RPMI8226 (cell line): ENCODE measurements at places on chromosomes 16 and 17.

GRCh38 chr17:16814439-16814838 is 124.4 kb downstream of the CCDC144A start:
- DNase-seq, result no peak

DNA sequence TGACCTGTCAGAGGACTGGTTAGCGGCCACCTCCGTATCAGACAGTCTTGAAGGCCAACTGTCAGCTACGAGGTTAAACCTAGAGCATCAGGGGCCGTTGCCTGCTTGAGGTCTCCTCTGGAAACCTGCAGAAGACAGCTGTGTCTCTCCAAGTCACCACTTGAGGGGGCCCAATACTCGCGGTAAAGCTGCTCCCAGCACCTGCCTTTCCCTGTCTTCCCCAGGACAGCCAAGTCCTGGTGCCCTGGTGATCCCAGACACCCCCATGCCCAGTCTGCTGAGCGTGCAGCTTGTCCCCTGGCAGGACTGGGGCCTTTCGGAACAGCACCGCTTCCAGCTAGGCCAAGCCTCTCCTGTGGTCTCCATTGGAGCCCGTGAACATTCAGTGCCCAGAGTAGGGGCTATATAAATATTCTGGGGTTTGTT is 80.1 kb downstream of the DNAH17 start:
- peak; percentile 70 for DNase-seq

GRCh38 chr17:55865072-55865762 is 114.4 kb downstream of the PCTP start:
- DNase-seq, result no peak

- DNase-seq, result no peak
These were observed 57.4 kb downstream of the HS3ST3A1 start for GRCh38 chr17:13544292-13544691.

DNA sequence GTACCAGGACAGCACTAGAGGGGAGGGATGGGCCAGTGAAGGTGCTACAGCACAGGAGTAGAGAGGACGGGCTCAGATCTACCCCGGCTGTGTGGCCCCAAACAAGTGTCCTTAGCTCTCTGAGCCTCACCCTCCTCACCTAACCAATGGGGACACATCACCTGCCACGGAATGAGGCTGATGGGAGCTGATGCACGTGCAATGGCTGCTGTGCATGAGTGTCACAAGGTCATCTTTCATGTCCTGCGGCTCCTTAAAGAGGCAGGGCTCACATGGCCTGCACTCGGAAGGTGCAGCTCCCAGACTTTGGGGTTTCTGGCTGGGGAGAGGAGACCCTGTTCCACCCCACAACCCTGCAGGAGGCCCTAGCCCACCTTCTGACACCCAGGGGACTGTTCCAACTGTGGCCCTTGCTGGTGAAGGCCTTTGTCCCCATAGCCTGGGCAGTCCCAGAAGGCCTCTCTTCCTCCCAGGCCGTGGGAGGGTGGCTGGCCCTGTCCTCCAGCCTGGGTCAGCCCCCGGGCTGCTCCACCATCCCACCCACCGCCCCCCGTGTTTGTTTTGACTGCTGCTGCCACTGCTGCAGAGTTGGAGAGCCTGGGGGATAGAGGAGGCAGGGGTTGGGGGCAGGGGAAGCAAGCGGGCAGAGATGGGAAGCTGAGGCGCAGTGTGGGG is 10.5 kb downstream of the HAP1 start:
- DNase-seq, result no peak

GRCh38 chr16:26457095-26457494 is 609.6 kb upstream of the C16orf82 start:
- DNase-seq, result no peak

- peak; percentile 72 for DNase-seq
These were observed 390 bp downstream of the MNT start for GRCh38 chr17:2400474-2400866.

DNA sequence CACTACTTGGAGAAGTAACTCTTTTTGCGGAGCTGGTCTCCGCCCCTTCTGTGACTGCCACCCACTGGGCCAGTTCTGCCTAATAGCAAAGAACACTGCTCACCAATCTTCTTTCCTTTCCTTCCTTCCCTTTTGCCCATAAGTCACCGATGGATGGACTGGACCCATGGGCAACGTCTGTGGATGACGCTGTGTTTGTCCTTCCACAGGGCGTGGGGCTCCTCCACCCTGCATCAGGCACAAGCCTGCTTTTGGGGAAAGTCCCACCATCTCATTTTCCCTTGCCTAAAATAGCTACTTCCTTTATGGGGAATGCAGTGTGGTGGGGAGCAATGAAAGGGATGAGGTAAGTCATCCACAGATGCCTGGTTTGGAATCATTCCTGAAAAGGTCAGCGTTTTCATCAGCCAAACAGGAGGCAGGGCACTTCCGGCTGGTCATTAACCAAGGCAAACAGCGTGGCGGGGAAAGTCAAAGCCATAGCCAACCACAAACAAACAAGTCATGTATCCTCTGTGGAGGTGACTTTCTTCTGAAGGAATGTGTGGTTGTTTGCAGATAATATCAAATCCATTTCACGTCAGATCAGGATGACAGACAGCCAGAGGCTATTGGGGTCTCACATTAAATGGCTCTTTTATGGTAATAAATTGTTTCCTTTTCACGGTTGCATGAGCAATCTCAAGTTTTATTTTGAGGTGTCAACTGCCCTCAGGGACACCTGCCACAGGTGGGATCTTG is 30.7 kb upstream of the MED9 start:
- no peak for DNase-seq

- no peak for DNase-seq
These were observed 43.9 kb downstream of the ACTG1 start for GRCh38 chr17:81468770-81469121.

DNA sequence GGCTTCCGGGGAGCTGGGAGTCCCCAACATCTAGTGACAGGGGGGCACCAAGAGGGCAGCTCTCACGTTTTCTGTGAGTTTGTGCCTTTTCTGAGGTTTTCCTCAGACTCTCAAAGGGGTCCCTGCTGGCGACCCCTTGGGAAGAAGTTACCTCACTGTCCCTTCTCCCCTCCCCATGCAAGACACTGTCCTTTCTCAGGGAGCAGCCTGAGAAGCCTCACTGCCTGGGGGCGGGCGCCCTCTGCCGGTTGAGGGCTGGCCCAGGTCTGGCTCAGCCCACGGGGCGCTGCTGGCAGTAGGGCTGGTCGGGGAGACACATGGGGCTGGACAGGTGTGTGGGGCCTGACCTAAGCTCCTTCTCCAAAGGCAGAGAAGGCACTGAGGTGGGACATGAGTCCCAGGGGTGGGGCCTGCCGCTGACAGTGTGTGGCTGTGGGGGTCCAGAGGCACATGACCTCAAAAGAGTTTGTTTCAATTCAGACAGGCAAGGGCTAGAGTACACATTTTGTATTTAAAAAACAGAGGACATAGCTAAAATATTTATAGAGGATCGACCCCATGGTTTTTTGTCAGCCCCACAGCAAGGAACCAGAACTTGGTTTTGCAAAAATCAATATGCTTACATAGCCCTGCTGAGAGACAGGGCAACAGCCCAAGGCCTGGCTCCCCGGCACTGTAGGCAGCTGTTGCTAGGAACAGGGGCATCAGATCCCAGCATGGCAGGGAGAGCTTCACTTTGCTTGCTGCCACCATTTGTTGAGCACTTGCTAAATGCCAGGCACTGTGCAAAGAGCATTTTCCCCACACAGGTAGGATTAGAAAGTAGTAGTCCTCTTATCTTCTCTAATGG is 18.5 kb upstream of the ALDH3A1 start:
- DNase-seq, result peak; percentile 67

GRCh38 chr17:77933777-77934398 is 24.6 kb upstream of the TNRC6C start:
- no peak for DNase-seq

- DNase-seq, result no peak
These were observed 1.5 kb downstream of the CD68 start for GRCh38 chr17:7580604-7581575.

GRCh38 chr17:58337600-58338453 is 9.2 kb upstream of the TSPOAP1 start:
- peak; percentile 94 for DNase-seq

GRCh38 chr17:79845601-79845949 is 6.3 kb upstream of the CBX4 start:
- DNase-seq, result no peak

DNA sequence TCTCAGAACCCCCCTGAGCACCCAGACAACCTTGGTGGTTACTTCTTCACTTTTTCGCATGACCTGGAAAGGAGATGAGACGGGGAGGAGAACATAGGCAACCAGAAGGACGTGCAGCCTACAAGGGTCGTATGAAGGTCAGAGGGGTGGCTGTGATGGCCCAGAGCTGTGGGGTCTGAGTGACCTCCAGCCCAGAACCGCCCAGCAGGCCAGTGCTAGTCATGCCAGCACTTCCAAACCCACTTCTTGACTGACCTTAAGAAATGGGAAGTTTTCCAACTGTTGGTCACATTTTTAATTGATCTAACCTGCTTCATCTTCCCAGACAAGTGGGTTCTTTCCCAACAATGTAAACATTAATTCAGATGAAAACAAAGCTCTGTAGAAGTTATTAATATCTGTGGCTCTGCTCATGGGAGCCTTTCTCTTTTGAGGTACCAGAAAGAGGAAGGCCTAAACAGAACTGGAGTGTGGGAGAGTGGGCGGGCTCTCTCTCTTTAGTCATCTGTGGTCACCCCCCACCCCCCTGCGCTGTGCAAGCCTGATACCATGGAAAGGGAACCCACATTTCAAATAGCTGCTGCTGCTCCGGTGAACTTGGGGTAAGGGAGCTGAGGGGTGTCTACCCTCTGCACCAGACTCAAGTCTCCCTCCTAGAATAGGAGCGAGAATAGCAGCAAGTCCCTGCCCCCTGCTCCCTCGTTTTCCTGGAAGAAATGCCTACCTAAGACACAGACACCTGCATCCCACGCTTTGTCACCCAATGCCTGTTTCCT is 101.6 kb downstream of the RAB11FIP4 start:
- DNase-seq, result no peak

- DNase-seq, result no peak
These were observed 1.9 kb upstream of the NFATC3 start for GRCh38 chr16:68083239-68083781.

DNA sequence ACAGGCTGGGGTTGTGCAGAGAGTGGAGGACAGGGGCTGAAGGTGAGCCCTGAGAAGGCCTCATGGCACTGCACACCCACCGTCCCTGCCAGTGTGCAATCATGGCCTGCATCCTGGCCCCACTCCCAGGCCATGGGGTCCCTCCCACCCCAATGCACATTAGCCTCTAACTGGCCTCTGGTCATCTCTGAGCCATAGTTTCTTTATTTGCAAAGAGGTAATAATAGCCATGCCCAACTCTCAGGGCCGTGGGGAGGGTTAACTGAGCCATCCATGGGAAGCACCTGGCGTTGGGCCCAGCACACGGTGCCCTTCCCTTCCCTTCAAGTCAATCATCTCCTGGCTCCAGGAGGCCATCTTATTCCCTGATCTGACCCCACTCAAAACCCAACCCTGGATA is 10.8 kb upstream of the ITGA3 start:
- DNase-seq, result no peak

GRCh38 chr17:27535178-27535928 is 79.1 kb downstream of the KSR1 start:
- DNase-seq, result no peak

DNA sequence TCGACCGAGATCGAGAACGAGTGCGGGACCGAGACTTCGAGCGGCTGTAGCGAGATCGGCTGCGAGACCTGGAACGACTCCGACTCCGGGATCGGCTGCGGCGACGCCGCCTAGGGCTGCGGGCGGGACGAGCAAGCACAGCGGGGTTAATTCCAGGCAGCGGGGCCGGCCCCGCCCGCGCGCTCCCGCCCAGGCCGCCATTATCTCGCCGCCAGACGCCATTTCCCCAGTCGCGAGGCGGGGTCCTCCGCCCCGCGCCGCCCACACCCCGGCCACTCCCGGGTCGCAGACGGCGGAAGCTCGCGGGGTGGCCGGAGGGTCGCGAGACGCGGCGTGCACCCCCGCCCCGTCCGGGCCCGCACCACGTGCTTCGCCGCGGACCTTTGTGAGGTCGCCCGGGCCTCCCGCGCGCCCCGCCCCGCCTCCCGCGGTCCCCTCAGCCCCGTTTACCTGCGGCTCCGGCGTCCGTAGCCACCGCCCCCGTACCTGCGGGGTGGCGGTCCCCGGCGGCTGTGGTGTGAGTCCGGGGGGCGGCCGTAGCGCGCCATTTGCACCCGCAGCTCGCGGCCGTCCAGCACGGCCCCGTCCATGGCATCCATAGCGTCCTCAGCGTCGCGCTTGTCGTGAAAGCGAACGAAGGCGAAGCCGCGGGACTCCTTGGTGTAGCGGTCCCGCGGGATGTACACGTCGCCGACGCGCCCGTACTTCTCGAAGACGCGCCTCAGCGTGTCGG is 616 bp downstream of the SRSF2 start:
- peak; percentile 60 for DNase-seq

GRCh38 chr17:80777274-80777673 is 214.4 kb upstream of the CHMP6 start:
- DNase-seq, result no peak

DNA sequence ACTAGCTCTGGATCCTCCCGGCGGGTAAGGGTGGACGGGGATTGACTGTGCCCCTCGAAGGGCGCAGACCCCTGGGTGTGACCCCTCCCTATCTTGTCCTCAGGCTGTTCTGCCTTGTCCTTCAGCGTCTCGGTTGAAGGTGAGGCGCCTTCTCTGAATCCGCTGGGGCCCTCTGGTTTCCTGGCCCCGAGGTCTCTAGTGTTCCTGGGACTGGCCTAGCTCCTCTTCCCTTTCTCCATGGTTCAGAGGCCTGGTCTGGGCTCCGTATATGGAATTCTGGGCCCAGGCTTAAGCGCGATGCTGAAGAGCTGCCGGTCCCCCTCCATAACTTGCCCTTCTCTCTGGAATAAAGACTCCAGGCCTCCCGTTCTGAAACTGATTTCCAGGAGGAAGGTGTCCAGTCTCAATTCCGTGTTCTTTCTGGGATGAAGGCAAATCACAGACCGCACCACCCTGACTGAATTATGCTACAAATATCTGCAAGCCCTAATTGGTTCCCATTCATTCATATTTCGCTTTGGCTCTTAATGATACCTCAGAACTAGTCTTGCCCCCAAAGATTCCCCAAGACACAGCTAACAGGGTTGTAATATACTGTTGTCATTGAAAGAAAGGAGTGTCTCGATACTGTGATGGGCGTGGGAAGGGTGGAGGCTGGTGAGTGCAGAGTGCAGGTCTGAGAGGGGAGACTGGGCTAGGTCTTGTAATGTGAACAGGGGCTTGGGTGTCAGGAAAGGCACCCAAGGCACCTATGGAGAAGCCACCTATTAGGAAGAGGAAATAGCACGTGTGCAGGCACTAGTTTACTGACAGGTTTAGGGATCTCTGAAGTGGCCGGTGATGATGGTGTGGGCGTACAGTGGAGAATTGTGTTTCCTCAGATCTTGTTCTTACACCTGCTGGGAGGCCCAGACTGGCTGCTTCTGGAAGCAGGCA is 851 bp downstream of the EDC4 start:
- DNase-seq, result no peak
